ENCODE measurements at places on chromosomes 12 and 14.

- peak; percentile 62 for DNase-seq
These were observed 95.7 kb downstream of the RFLNA start for GRCh38 chr12:124390442-124391097.

GRCh38 chr14:76088771-76089571, 62.8 kb upstream of the GPATCH2L start:
- DNase-seq: no peak

DNA sequence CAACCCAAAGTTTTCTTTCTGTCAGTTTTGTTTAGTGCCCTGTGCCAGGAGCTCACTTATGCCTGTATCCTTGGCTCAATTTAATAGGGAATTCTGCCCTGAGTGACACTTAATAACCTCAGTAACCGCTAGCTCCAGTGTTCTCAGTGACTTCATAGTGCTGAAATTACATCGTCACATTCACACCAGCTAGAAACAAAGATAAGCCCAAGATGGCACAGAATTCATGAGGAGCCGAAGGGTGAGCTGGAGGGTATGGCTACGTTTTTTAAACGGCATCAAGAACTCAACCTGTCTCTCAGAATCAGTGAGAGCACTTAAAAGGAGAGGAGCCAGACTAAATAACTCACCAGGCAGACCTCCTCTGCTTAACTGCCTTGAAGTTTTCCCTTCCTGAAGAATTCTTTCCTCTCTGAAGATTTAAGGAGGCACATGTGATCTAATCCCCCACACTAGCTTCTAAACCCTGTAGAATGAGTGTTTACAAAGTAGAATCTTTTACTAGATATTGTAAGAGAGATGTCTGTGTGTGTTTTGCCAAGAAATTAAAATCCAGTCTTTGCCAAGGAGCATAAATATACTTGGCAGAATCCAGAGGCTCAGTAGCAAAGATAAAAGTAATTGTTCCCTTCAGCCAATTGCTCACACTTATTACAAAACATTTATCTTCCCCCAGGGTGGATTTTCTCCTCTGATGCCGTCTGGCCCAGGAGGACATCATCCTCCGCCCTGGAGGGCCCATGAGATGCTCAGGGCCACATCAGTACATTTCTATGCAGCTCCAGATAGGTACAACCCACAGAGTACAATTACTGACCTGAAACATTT, 37.3 kb downstream of the PTGER2 start:
- no peak for DNase-seq

DNA sequence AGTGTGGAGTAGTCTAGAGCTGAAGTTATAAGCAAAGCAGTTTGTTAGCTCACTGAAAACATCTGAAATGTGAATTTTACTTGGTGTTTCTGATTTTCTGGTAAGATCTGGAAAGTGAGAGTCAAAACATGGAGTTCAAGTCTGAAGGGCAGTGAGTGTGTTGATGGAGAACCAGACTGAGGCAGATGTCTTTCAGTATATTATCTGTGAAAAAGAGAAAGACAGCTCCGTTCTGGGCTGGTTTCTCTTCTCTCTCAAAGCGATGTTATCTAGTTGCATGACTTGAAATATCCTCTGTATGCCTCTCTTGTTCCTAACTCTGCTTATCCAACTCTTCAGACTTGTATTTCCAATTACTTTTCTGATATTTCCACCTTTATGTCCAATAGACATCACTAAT, 381.9 kb upstream of the RGS6 start:
- DNase-seq: no peak

DNA sequence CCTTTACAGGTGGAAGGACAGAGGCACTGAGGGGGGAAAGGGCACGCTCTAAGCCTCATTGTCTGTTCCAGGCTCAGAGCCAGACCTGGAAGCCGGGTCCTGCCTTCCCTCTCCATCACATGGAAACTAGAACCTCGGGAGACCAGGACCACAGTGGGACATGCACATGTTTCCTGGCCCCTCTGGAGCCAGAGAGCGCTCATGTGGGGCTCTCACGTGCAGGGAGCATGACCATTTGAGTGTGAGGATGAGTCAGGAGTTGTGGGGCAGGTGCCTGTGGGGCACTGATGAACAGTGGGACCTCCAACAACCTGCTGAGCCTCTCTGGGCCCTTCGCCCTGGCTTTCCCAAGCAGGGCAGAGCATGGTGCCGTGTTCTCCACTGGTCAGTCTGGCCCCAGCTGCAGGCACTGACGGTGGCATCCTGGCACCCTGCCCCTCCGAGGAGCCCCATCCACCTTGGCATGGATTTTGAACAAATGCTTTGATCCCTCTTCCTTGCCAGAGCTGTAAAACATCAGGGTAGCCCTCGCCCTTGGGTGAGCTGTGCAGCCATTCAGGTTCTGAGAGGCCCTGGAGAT, 100.2 kb downstream of the RIN3 start:
- no peak for DNase-seq

- no peak for DNase-seq
These were observed 133.7 kb upstream of the DCN start for GRCh38 chr12:91316161-91316906.

- peak; percentile 78 for DNase-seq
These were observed 17.2 kb upstream of the TPCN1 start for GRCh38 chr12:113203852-113204760.

DNA sequence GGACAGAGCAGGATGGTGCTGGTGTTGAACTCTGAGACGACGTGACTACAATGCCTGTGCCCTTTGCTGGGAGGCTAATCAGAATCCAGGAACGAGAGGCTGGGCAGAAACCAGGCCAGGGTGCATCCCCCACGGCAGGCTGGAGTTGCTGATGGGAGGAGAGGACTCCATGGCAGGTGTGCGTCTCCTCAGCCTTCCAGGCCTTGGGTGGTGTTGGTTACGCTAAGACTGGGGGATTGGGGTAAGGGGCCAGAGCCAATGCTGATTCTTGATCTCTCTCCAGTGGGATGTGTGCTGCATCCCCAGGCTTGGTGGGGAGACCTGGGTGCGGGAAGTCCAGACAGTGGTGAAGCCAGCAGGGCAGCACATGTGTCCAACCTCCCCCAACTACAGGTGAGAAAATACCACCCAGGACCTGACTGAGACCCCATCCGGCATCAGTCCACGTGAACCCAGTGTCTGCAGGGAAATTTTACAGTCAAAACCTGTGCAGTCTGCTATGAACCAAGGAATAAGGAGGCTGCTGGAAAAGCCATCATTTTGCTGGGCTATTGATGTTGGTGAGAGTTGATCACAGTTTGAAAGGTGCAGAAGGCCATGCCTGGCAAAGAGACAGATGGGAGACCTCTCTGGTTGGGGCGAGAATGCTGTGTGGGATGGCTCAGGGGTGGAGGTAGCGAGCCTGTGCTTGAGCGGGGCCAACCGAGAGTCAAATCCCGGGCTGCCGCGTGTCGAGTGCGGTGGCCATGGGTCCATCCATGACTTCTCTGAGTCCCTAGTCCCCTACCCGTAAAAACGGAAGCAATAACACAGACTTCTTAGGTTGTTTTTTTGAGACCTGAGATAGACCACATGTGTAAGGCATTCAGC, 89.8 kb downstream of the NTF3 start:
- no peak for DNase-seq

DNA sequence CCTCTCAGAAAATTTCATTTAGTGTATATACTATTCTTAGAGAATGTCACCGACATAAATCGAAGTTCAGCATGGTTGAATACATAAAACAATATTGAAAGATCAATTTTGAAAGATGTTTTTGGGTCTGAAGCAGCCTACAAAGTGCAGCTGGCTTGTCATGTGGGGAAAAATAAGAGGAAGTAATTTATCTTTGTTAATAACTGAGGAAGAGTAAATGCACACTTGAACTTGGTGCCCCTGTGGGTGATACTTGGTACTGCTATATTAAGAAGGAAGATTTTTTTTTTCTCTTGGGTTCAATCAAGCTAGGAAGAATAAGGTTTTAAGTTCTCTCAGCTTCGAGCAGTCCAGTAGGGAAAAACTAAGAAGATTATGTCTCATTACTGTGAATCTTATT, 661.3 kb downstream of the RPL10L start:
- peak; percentile 21 for DNase-seq

- no peak for DNase-seq
These were observed 22.3 kb downstream of the NOS1 start for GRCh38 chr12:117339104-117339503.

DNA sequence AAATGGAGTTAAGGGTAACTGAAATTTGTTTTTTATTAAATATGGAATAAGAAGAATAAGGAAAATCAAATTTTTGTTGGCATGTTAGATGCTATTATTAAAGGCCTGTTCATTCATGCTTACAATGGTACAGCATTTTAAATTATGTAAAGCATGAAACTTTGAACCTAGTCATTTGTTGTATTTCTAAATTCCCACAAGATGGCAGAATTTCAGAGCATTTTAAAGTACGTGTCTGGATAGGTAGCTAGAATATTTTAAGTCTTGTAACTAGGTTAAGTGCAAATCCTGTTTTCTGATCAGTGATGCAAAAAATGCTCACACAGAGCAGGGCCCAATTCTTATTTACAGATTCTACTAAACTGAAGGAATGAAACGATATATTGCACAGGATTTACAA, 585.6 kb upstream of the MIS18BP1 start:
- peak; percentile 22 for DNase-seq

GRCh38 chr12:129839679-129840078, 64.1 kb downstream of the TMEM132D start:
- no peak for DNase-seq

DNA sequence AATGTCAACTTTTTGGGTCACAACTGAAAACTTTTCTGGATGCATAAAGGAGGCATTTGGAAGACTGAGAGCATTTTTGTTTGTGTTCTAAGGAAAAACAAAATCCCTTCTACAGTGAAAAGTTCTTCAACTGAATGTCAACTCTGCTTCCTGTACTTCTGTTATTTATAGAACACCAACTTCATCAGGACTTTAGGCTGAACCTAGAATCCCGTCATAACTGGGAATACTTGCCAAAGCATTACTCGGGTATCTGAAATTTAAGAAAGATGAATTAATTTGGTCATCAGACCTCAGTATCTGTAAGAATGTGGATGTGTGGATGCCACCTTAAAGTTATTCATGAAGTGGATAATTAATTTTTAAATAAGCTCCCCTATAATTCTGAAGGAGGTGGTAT, 73.2 kb downstream of the FERMT2 start:
- no peak for DNase-seq

GRCh38 chr12:111850526-111850925, 8.5 kb downstream of the MAPKAPK5 start:
- DNase-seq: no peak

DNA sequence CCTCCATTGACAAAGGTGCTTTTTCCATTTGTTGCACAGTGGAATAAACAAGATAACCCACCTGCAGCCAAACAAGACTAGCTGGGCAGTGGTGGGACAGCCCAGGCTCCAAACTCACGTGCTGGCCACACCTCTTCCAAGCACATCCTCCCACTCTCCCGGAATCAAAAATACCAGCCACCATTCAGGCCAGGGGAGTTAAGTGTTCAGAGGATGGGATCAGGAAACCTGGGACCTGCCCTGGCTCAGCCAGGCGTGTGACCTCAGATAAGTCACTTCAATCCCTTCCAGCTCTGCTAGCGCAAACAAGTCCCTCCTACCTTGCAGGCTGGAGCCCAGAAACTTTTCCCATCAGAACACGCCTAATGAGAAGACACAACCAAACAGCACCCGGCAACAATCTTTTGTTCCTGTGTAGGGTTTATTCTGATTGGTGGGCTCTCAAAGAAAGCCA, 43.3 kb downstream of the ACTN1 start:
- no peak for DNase-seq

GRCh38 chr12:10849425-10849878, at the start of gene PRR4:
Gene PRR4, minus strand, starts transcription at chr12:10849475. Its CDS starts 38 bp downstream, at chr12:10849437.
- DNase-seq: peak; percentile 18

DNA sequence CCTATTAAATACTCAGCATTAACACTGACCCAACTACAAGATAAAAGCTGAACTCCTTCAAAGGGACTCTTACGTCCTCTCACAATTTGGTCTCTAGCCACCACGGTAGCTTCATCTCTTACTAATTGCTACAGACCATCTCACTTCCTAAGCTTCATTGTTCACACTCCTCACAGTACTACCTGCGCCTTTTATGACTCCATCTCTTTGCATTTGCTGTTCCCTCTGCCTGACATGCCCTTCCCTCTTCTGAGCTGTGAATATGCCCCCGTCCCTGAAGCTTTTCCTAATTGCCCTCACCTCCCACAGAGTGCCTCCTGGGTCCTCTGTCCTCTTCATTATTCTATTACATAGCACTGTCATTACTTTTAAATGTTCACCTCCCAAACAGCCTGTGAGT, 2.5 kb downstream of the EEA1 start:
- no peak for DNase-seq

DNA sequence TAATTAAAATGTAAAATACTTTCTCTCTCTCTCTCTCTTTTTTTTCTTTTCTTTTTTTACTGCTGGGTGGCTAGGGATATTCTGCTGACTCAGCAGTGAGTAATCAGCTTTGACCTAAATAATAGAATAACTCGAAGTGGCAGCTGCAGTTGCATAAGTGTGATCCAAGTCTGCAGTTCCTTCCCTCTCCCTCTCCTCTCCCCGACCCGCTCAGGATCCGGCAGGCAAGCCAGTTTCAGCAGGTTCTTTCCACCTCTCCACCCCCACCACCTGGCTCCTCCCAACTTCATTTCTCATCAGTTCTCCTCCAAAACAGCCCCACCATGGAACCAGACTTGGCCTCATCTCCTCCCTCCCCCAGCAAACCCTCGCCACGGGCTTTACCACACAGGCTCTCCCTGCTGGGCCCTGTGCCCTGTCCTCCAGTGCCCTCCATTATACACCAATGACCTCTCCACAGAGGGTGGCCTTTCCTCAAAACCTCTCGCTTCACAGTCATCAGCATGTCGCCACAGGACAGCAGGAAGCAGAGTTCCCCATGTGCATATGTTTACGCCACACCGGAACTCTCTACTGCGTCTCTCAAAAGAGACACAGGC, 22.4 kb downstream of the SLC7A8 start:
- peak; percentile 63 for DNase-seq

GRCh38 chr14:34713681-34714319, 593 bp downstream of the CFL2 start:
- DNase-seq: peak; percentile 54

DNA sequence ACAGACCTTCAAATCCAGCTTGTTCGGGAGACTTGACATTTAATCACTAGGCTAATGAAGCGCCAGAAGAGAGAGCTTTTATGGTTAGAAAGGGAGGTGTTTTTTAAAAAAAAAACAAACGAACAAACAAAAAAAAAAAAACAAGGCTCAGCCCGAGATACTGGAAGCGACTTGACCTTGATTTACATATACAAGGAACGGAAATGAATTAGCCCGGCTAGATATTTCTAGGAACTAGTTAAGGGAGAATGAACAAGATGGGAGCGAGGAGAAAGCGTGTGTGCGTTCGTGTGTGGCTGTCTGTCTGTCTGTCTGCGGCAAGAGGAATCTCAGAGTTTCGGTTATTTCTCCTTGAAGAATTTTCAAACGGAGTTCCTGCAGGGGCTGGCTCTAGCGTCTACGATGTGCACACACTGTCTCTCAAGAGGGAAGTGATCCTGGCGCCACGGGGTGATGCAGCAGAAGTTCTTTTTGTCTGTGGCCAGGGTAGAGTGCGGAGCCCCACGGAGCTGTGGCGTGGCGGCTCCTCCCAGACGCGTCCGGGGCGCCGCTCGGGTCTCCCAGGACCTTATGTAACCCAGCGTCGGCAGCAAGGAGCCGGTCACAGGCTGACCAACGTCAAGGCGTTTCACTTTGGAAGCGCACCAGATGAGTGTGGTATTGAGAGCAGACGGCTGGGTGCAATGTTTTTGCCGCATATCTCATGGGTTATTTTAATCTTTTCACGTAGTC, 18.8 kb downstream of the SOCS2 start:
- peak; percentile 85 for DNase-seq

Measured in hematopoietic multipotent progenitor cell treated with erythropoietin and hydrocortisone succinate and interleukin-3 and kit ligand, for 4 days (in vitro differentiated cells).